Fibroblast of the conjunctiva (primary cell): ENCODE measurements at places on chromosomes 1 and 21.

DNA sequence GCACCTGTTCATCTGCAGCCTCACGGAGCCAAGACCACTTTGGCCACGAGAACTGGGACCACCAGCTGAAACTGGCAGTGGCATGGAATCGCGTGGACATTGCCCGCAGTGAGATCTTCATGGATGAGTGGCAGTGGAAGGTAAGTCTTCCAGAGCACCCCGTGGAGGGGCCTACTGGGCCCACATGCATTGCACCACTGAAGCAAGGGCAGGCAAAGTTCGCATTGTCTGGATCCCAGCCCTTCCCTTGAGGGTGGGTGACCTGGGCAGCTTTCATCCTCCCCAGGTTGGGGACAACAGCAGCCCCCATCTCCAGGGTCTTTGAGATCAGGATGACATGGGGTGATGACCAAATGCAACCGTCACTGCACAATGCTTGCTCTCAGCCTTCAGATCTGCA, 37.5 kb downstream of the TRPM2 start:
- DNase-seq: no peak

- peak; percentile 24 for DNase-seq
Observed at GRCh38 chr1:168301664-168302320, 21.1 kb downstream of the TBX19 start.

DNA sequence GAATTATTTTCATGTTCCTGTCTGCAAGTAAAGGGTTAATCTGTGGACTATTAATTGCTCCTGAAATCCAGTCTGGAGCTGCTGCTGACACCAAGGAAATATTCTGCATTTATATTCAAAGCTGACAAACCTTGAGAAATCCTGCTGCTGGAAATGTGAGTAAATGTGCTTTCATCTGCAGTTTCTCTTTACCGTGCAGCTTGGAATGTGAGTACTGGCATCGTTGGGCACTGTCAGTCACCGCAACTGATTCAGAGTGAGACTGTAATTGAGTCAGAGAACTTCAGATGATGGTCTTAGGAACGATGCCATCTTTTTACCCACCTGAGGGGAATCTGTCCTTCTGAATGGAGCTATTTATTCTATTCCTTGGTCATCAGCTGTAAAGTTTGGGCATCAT, 420.6 kb downstream of the SIPA1L2 start:
- no peak for DNase-seq

DNA sequence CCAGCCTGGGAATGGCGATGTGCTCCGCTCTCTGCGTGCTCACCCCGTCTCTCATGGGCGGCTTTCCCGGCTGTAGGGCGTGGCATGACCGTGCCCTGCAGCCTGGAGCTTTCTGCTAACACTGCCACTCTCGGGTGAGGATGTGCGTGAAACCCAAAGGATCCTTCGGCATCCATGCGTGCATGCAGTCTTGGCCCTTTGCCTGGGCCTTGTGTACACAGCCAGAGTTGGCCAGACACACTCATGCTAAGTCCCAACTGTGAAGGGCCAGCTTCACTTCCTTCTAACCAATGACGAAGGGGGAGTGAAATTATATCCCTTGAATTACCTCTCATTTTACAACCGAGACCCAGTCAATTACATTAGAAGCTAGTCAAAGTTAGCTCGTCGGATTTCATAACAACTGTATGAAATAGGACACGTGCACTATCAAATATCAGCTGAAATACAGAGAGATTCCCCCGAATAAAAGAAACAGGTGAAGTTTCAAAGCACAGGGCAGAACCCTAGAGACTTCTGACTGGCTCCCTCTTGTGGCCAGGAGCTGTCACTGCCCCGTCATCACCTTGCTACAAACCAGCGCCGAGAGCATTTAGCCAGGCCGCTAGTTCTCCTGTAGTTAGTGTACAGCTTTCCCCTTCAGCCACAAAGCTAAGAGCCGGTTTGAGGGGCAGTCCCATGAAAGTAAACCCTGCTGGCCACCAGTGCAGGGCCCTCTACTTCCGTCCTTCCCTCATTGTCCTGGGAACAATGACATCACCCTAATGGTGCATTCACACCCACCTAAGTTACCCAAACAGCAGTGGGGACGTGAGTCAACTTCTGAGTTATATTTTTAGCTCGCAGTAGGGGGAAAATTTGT, 63.4 kb upstream of the COA6 start:
- DNase-seq: peak; percentile 16
